ENCODE measurements at places on chromosomes 12 and 14.
A peak's percentile ranks its signal among the peaks of the same experiment; 100 is the strongest.

GRCh38 chr14:60485598-60486251, at the start of gene C14orf39:
Gene C14orf39 (minus strand): TSS chr14:60486063. CDS start chr14:60485078, 985 bp downstream.
- DNase-seq = peak; percentile 51

DNA sequence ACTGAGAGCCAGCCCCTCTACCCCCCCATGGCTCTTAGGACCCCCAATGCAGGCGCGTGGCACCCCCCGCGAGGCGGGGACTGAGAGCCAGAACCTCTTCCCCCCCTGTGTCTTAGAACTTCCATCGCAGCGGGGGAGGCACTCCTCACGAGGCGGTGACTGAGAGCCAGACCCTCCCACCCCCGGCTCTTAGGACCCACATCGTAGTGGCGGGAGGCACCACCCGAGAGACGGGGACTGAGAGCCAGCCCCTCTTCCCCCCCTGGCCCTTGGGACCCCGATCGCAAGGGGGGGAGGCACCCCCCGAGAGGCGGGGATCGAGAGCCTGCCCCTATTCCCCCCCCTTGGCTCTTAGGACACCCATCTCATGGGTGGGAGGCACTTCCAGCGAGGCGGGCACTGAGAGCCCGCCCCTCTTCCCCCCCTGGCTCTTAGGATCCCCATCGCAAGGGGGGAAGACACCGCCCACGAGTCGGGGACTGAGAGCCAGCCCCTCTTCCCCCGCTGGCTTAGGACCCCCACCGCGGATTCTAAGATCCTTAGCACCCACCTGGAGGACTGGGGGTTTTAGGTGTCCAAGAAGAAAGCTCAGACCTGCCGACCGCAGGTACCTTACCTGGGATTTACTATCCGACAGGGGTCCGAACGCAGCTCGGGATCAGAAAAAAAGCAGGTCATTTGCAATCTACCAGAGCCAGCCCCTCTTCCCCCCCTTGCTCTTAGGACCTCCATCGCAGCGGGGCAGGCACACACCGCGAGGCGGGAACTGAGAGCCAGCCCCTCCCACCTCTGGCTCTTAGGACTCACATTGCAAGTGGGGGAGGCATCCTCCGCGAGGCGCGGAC, 44.9 kb downstream of the DDX11 start:
- no peak for DNase-seq

- DNase-seq = no peak
Observed at GRCh38 chr12:20017802-20018201, 350.5 kb upstream of the PDE3A start.

GRCh38 chr12:108381787-108382436, 42.8 kb upstream of the CMKLR1 start:
- DNase-seq = no peak

DNA sequence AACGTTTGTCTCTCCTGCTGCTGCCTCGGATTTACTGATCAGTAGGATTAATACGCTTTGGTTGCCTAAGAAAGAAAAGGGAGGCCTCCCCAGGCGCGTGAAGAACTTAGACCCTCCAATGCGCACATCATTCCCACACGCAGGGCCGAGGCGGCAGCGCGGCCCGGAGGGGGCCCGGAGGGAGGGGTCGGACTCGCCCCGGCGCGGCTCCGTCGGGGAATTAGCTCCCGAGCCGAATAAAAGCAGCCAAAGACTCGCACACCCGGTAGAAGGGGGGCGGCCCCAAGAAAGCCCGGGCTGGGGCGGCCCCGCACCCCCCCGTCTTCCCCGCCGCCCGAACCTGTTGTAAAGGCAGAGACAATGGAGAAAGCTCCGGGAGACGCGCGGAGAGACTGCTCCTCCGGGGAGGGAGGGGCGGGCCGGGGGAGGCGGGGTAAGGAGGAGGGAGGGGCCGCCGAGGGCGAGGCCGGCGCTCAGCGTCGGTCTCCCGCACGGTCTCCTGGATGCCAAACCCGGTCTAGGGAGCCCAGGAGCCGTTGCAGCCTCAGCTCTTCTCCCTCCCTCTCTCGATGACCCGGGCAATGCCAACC, at the start of gene NELL2:
NELL2 (minus strand) TSS at position 362 of the 590 bp plus-strand sequence. CDS start 446 bp downstream, outside the sequence.
- peak; percentile 3 for DNase-seq

DNA sequence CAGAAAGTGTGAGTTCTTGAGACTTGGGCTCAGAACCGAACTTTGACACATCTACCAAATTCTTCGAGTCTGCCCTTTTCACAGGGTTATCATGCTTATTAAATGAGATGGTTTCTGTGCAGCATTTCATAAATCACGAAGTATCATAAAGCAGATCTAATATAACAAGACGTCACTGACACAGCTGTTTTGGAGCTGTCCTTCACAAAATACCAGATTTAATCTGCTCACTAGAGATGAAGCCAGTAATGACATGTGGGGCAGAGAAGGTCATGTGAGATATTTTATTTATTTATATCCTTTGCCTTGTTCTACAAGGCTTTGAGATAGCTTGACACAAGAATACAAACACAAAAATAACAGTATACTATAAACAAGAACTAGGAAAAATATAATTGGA, 127.0 kb downstream of the RPAP3 start:
- no peak for DNase-seq

DNA sequence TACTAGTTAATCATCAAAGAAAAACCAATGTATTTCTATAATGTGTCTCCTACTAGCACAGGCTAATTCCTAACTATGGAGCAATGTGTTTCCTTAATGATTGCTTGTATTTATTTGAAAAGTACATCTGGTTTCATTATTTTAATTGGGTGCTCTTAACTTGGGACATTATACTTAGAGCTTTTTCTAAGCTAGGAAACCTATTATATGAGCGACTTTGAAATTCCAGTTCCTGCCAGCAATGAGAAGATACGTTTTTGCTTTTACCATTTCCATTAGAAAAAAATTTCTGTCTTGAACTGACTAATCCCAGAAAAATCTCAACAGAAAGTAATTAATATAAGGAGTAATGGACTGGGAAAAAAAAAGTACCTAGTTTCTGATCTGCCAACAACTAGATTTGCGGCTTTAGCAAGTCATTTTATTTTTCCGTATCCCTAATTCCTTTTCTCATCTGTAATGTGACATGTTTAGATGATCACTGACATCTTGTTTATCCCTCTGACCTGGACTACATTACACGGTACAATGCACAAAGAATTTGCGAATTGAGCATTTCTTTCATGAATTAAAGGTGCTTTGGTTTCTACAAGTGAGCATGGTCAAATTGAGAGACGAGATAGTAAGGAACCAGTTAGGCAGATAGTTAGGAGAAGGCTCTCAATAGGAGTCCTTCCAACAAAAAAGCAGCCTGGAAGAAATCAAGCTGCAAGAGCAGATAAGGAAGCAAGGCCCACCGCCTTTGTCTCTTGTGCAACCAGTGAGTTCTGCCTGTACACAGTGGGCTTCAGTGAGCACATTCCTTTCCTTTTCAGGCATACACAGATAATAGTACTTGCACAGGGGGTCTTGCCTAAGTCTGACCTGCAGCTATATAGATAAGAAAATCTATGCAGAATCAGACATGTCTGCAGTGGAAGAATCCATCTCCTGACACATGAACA, 1765.0 kb upstream of the FLRT2 start:
- DNase-seq = no peak

- DNase-seq = no peak
Observed at GRCh38 chr12:24797901-24798300, 151.0 kb downstream of the BCAT1 start.

GRCh38 chr14:61753631-61754030, 8.6 kb upstream of the SNAPC1 start:
- DNase-seq = no peak

GRCh38 chr14:81571437-81571836, 37.8 kb upstream of the SEL1L start:
- DNase-seq = no peak

DNA sequence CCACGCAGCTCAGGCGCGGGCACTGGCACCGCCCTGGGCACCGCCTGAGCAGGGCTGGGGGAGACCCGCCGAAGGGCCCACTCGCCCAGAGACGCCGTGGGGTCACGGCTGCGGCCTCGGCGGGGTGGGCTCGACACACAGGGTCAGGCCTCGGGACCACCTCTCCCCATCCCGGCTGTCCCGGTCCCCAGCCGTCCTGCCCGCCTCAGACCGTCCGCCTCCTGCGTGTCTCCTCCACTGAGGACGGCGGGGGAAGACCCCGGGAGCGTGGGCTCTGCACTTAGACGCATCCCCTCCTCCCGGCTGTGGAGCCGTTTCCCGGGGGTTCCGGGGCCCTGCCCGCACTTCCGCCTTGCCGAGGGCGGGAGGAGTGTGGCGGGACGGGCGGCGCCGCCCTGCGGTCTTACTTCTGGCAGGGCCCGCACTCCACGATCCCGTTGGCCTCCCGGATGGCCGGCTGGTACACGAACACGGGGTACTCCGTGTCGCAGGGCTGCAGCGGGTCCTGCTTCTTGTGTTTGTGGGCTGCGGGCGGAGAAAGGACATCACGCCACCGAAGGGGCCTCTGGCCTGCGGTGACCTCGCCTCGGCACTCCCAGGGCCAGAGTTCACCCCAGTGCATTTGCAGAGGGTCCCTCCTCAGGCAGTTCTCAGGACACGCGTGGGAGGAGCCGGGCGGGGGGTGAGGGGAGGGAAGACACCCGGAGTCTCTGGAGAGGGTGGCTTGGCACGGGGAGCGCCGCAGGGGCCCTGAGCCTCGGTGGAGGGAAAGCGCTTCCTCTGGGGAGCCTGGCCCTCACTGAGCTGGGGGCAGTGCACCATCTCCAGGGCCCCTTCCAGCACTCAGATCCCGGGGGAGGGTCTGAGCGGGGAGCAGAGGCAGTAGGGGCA, 23.1 kb upstream of the LRTM2 start:
- DNase-seq = no peak

- DNase-seq = no peak
Observed at GRCh38 chr12:26245175-26245942, 50.0 kb downstream of the SSPN start.

- no peak for DNase-seq
Observed at GRCh38 chr12:113298472-113298817, 36.5 kb downstream of the SLC8B1 start.

GRCh38 chr12:6751767-6752166, 1.2 kb downstream of the MLF2 start:
- no peak for DNase-seq

GRCh38 chr12:117093918-117094630, 5.1 kb downstream of the TESC start:
- DNase-seq = no peak

GRCh38 chr12:1328391-1328790, 266.0 kb downstream of the FBXL14 start:
- no peak for DNase-seq

GRCh38 chr12:2858944-2859421, 2.1 kb upstream of the TEX52 start:
- no peak for DNase-seq

DNA sequence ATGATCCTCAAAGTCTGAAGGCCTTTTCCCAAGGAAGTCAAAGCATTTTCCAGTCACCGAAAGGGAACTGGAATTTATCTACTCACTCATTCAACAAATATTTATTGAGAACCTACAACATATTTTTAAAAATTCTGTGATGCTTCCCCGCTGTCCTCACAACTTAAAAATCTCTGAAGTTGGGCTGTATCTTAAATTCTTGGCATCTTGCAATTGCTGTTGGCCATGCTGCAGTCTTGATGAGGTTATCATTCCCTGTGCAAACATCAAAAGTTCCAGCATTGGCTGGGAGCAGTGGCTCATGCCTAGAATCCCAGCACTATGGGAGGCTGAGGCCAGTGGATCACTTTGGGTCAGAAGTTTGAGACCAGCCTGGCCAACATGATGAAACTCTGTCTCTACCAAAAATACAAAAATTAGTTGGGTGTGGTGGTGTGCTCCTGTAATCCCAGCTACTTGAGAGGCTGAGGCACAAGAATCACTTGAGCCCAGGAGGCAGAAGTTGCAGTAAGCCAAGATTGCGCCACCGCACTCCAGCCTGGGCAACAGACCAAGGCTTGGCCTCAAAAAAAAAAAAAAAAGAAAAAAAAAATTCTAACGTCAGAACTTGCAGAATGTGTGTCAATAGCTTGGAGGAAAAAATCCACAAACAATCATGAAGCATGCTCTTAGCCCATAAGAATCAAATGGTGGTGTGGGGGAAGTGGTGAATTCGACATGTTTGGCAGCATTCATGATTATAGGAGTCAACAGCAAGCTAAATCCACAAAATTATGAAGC, 34.9 kb downstream of the CCDC177 start:
- DNase-seq = peak; percentile 90

- DNase-seq = no peak
Observed at GRCh38 chr14:32571995-32572866, 243.1 kb downstream of the AKAP6 start.

- DNase-seq = no peak
Observed at GRCh38 chr12:93686572-93687356, 9.6 kb downstream of the CRADD start.

DNA sequence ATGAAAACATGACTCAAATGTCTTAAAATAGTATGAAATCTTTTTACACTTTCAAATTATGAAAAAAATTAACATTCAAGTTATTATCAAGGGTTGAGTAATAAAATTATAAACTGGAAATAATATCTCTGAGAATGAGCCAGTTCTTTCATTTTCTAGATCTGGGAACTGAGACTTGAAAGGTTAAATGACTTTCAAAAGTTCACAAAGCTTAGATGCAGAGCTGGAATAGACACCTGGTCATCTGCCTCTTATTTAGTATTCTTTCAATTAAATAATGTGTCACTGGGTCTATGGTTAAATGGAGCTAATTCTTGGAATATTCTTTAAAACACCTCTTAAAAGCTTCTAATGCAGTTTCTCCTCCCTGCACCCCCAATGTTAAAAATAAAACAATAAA, 86.6 kb downstream of the CDK17 start:
- no peak for DNase-seq

DNA sequence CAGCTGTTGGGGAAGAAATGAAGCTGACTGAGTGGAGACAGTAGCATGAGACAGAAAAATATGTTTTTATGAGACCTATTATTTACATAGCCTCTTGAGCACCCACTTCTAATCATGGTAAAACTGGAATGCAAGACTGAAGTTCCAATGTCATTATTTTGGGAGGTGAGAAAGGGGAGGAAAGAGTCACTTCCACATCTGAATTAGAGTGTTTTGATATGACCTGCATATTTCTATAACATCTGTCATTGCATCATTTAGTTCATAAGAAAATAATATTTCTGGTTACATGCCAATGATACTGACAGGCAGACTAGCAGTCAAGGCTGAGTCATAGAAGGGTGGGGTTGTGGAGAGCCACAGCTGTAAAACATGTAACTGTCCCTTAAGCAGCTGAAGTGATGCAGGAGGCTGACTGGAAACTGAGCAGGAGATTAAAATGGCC, 26.7 kb downstream of the NTN4 start:
- DNase-seq = peak; percentile 80

- no peak for DNase-seq
Observed at GRCh38 chr14:96938946-96939345, 141.8 kb downstream of the VRK1 start.

GRCh38 chr12:55978393-55978792, 4.5 kb downstream of the RAB5B start:
- DNase-seq = no peak

GRCh38 chr12:6533653-6533922, 729 bp upstream of the GAPDH start:
- no peak for DNase-seq

- DNase-seq = peak; percentile 46
Observed at GRCh38 chr14:24828486-24828885, 194.5 kb upstream of the GZMB start.

DNA sequence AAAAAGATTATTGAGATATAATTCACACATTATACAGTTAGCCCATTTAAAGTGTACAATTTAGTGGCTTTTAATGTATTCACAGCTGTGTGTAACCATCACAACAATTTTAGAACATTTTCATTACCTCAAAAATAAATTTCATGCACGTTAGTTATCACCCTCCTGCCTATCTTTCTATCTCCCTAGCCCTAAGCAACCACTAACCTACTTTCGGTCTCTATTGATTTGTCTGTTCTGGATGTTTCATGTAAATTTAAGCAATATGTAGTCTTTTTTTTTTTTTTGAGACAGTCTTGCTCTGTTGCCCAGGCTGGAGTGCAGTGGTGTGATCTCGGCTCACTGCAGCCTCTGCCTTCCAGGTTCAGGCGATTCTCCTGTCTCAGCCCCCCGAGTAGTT, 439.4 kb downstream of the PCNX1 start:
- DNase-seq = no peak

Data from fibroblast of lung (primary cell).